H4 (cell line): ENCODE measurements at places on chromosomes 4 and X. TPM values are rescaled to one million over a fixed set of nuclear protein-coding genes. Genes with fewer than 3 reads are reported as not detected.

GRCh38 chr4:66123190-66123589 is 452.9 kb upstream of the EPHA5 start:
- no peak for DNase-seq

GRCh38 chrX:140521393-140521792 is 16.5 kb upstream of the SOX3 start:
- DNase-seq, result no peak

GRCh38 chr4:180156684-180157083 is 2086.5 kb upstream of the TENM3 start:
- no peak for DNase-seq

DNA sequence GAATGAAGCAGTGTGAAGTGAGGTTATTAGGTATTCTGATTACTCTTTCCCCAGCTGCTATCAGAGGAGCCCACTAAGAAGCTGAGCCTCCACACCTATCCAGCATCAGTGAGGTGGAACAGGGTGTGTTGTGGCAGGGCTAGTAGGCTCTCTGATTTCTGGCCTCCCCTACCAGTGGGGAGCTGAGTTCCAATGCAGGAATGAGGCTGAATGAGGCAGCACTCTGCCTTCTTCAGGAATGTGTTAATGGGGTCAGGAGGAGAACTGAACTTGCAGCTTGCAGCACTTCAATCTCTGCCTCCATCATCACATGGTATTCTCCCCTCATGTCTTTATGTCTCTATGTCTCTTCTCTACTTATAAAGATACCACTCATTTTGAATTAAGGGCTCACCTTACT is 26.9 kb downstream of the SOX3 start:
- no peak for DNase-seq

GRCh38 chr4:71259911-71260331 is 78.9 kb upstream of the SLC4A4 start:
- no peak for DNase-seq

GRCh38 chrX:31545726-31546125 is 473.9 kb upstream of the FTHL17 start:
- no peak for DNase-seq

- no peak for DNase-seq
Measured at GRCh38 chrX:100745806-100746537, 14.1 kb upstream of the SYTL4 start.

DNA sequence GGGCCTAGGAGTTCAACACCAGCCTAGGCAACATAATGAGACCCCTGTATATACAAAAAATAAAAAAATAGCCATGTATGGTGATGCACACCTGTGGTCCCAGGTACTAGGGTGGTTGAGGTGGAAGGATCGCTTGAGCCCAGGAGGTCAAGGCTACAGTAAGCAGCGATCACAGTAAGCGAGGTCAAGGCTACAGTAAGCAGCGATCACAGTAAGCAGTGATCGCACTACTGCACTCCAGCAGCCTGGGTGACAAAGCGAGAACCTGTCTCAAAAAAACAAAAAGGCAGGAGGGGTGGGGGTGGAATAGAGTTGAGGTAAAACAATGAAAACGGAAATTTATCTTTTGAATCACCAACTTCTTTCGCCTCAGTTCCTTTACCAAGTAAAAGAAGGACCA is 29.4 kb downstream of the TBCK start:
- no peak for DNase-seq

- no peak for DNase-seq
Measured at GRCh38 chr4:99868126-99868596, 26.1 kb downstream of the LAMTOR3 start.

GRCh38 chrX:118847676-118848075 is 24.1 kb downstream of the ZCCHC12 start:
- DNase-seq, result peak; percentile 47

DNA sequence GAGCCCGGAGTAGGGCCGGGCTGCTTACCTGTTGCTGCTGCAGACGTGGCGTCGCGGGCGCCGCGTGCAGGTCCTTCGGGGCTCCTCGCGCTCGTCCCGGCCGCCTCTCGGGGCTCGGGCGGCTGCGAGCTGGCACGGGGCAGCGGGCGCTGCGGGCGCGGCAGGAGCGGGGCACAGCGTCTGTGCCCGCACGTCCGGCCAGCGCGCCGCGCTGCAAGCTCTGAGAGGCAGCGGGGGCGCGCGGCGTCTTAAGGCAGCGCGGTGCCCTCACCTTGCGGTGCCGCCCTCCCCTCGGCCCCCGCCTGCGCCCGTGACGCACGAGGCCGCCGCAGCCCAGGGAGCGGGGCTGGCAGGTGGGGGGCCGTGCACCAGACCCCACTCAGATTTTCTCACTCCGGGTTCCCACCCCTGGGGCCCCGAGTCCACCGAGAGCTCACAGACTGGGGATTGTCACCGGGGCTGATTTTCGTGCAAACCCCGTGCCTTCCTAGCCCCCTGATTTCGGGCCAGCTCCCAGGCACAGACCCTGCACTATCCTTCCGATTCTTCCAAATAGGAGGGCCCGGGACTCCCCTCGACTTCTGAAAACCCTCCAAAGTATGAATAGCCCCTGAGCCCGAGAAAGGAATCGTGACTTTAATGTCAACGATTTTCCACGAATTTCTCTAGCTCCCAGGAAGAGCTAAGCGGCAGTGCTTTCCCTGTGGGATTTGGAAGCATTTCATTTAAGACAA is at the start of gene GPR101:
Gene GPR101, minus strand, starts transcription at position 222 of the 734 bp plus-strand sequence. CDS start 2,321 bp downstream, outside the sequence.
- DNase-seq, result no peak

DNA sequence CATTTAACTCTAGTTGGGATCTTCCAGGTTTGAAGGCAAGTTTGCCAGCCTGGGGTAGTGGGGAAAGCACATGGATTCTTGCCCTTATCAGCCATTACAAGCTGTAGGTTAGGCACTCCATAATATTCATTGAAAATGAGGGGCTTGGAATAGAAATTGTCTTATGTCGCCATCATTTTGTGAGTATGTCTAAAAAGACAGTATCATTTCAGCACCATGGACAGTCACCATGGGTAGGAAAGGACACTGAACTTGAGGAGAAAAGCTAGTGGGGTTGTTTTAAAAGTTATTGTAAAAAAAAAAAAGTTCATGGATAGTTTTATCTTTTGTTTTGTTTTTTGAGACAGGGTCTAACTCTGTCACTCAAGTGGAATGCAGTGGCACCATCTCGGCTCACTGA is 356.1 kb downstream of the HNRNPD start:
- no peak for DNase-seq

DNA sequence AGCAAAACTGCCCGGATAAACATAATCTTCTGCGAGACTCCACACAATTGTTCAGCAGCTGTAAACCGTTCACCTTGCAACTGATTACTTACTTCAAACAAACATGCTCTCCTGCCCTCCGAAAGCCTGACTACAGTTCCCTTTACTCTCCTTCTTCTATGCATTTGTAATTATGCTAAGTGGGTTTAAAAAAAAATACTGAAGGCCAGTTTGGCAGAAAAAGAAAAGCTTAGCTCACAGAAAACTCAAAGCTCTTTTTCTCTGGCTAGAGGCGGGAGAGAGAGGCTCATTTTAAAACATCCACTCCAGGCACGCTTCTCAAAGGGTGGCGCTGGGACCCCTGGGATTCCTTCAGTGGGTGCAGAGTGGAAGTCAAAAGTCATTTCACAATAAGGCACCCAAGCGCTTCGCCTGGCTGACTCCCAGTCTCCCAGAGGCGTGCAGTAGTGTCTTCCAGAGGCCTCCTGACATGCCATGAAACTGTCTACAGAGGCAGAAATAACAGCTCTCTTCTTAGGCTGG is 1.9 kb downstream of the DHRSX start:
- no peak for DNase-seq

DNA sequence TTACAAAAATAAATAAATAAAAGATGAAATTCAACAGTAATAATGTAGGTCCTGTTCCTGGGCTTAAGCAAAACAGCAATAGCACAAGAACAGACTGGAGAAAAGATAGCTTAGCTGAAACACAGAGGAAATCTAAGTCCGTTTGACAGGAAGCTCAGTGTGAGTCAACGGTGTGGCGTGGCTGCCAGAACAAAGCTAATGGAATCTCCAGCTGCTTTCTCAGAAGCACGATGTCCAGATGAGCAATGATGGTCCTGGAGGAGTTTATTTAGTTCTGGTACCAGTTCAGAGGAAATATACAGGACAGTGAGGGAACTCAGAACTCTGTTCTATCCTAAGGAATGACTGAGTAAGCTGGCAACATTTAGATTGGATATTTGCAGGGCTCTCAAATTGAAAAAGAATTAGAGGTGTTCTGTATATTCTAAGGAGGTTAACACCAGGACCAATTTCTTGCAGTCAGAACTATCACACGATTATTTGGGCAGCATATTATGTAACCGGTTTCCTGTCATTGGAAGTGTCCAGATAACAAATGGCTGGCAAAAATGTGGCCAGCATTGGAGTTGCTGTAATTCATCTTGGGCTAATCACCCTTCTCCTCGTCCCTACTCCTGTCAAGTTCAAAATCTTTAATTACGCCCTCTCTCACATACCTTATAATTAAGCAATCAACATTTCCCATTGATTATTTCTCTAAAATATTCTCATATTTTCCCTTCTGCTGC is 12.7 kb downstream of the GAB3 start:
- peak; percentile 32 for DNase-seq

GRCh38 chr4:20696815-20697214 is 3.4 kb upstream of the PACRGL start:
- no peak for DNase-seq

DNA sequence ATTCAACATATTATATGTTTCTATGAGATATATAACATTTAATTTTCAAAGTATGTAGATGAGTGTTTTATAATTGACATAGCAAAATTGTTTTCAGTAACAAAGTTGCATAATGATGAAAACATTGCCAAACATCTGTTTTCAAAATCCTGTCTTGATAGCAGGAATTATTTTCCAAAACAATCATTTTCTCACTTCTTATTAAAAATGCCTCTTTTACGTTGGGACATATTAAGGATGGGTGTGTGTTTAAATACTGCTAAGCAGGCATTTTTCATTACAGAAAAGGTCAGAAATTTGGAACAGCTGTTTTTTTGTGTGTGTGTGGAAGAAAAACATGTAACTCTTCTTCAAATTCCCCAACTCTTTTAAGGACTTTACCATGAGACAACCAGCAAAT is 452.0 kb downstream of the SPRY1 start:
- no peak for DNase-seq

DNA sequence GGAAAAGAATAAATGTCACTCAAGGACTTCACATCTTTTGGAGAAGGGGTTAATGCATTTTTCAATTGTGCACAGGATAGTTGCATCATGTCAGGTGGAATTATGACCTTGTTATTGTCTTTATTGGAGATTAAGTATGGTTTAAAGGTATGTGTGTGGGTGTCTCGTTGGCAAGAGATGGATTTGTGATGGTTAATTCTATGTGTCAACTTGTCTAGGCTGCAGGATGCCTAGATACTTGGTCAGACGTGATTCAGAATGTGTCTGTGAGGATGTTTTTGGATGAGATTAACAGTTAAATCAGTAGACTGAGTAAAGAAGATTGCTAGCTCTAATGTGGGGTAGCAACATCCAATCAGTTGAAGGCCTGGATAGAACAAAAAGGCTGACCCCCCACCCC is 42.2 kb upstream of the HSD17B10 start:
- DNase-seq, result no peak

GRCh38 chr4:156501962-156502361 is 469.6 kb downstream of the PDGFC start:
- no peak for DNase-seq

GRCh38 chrX:155998761-155999510 is 1.4 kb downstream of the IL9R start:
- no peak for DNase-seq

DNA sequence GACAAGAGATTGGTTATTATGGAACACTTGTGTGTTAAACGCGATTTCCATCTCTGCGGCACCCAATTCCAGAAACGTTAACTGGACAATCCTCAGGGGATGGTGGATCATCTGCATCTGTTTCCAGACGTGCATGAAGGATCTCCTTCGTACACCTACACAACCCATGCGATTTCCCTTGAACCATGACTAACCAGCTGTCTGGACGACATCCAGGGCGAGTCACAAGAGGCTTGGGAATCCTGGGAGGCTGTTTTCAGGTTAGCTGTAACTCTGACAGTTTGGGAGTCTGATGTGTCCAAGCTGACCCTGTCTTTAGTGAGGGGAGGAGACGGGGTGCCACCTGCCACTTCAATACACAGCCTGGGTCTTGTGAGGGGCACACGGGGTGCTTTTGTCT is 84.5 kb downstream of the GATB start:
- no peak for DNase-seq

DNA sequence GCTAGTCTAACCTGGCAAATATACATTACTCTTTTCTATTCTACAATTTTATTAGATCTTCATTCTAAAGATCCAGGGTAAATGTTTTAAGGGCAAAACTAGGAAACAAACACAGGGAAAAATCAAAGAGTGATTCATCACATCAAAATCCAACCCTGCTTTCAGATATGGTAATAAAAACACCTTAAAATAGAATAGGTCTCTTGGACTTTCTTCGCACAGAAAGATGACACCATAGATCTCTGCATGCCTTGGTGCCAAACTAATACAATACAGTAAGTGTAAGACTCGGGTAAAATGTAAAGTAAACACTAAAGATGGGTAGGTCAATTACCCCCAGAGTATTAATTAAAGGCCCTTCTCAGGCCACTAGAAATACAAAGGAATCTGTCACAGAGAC is 34.2 kb downstream of the LDB2 start:
- no peak for DNase-seq

DNA sequence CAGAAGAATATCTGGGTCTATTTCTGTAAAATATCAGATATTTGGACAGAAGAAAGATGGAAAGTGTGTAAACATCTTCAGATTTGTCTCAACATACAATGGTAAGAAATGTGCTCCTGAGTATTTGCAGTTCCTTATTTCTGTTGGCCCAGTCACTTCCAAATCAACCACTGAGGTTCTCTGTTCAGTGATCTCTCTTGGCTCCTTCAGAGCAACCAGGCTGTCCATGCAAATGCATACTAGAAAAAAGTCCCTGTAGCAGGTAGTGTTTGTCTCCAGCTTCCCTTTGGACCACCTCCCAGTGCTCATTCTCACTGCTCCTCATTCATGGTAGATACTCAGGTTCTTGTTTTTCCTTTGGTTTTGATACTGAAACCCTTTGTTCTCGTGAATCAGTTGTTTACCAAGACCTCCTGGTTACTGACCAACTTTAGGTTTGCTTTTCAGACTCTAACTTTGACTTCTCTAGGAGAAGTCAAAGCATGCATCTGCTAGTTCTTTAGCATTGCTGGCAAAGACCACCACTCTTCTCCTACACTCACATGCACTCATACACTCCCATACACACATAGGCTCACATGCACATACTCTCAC is 28.8 kb downstream of the ASIC5 start:
- no peak for DNase-seq

- peak; percentile 71 for DNase-seq
Measured at GRCh38 chr4:183355405-183355804, 33.2 kb upstream of the CLDN24 start.

GRCh38 chr4:41146196-41146595 is 68.1 kb downstream of the APBB2 start:
- DNase-seq, result no peak

GPRIN3 gene
- total RNA-seq, result 0.53 and 0.62 TPM in 2 replicates

CCSER1 gene
- 1.5 and 2.8 TPM in 2 replicates for total RNA-seq

SH2D1A gene
- not detected in 2 replicates for total RNA-seq

CA5B gene
- 4.5 and 6.0 TPM in 2 replicates for total RNA-seq

TRAPPC2 gene
- 9.7 and 13.0 TPM in 2 replicates for total RNA-seq

ADAM29 gene
- total RNA-seq, result not detected in 2 replicates

ASB9 gene
- total RNA-seq, result 16.1 and 17.5 TPM in 2 replicates

TLR3 gene
- 16.8 and 33.0 TPM in 2 replicates for total RNA-seq
